ENCODE measurements at places on chromosomes 12 and 14.

DNA sequence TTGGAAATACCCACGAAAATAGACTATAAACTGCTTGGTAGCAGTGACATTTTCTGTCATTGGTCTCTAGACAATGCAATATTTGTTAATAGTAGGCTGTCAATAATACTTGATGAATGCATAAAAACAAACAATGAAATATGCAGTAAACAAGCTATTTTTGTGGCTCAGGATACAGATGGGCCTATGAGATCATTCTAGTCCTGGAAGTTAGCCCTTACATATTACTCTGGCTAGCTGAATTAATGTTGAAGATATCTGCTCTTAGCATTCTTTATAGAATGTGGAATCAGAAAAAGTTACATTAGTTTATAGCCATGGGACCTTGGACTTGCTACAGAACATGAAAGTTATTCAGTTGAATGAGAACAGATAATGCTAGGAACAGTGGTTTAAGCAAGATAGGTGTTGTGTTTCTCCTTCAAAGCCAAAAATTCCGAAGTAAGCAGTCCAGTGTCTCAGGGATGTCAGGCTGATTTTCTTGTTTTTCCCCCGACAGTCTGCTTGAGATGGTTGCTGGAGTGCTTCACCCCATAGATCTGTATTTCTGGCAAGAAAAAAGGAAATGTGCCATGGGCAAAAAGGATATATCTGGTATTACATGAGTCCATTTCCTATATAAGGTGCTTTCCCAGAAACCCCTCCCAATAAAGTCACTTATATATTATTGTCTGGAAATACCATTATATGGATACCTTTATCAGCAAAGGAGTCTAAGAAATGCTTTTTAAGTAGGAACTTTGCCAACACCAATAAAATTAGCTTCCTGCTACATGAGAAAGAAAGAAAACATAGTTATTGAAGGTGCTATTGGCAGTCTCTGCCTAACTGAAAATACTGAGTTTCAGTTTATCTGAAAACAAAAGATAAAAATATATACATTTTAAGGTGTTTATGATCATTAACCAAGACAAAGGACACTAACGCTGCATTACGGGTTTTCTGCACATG, 619.4 kb upstream of the ATP2B1 start:
- no peak for DNase-seq

DNA sequence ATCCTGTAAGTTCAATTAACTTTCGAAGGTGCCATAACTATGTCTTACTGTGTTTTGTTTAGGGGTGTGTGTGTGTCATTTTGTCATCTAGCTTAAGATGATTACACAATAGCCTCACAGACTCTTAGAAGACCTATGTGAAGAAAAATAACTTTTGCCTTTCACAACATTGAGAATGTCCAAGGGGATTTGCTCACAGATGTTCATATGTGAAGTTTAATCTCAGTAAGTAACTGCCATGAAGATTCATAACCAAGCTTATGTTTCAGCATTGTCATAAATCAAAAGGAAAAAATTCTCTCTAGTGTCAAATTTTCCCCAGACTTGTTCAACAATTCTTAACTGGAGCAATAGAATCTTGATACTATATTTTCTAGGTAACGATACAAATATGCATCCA, 226.1 kb upstream of the PRKD1 start:
- no peak for DNase-seq

DNA sequence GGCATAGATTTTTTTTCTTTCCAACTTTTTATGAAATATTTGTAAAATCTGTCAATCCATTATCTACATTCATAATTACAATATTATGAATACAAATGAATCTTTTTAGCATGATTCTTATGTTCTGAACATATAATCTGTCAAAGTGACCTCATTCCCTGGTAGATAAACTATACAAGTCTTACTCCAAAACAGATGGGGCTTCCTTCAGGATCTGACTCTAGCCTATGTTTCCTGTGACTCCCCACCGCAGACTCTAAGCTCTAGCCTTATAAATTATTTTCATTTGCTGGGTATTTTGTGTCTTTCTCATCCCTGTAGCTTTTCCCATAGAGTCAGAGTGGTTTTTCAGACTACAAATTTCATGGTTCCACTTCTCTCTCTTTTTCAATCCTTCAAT, 202.1 kb upstream of the KITLG start:
- DNase-seq: no peak

- no peak for DNase-seq
Measured at GRCh38 chr14:63472986-63473788, 70.0 kb downstream of the PPP2R5E start.

DNA sequence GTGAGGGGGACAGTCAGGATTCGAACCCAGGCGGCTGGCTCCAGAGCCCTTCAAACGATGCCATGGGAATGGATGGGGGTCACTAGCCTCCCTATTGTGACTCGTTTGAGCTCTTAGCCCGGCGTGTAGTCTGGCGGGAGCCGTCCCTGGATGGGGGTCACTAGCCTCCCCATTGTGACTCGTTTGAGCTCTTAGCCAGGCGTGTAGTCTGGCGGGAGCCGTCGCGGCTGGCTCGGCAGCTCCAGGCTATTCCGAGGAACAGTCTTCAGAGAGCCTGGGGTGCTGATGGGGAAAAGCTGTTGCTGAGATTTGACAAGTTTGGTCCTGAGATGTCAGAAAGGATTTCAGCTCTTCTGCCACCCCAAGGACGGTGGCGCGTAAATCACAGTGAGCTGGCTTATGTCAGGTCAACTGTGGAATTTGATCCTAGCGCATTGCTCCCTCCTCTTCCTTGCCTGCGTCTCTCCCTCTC, 58.3 kb downstream of the CALM1 start:
- DNase-seq: no peak

DNA sequence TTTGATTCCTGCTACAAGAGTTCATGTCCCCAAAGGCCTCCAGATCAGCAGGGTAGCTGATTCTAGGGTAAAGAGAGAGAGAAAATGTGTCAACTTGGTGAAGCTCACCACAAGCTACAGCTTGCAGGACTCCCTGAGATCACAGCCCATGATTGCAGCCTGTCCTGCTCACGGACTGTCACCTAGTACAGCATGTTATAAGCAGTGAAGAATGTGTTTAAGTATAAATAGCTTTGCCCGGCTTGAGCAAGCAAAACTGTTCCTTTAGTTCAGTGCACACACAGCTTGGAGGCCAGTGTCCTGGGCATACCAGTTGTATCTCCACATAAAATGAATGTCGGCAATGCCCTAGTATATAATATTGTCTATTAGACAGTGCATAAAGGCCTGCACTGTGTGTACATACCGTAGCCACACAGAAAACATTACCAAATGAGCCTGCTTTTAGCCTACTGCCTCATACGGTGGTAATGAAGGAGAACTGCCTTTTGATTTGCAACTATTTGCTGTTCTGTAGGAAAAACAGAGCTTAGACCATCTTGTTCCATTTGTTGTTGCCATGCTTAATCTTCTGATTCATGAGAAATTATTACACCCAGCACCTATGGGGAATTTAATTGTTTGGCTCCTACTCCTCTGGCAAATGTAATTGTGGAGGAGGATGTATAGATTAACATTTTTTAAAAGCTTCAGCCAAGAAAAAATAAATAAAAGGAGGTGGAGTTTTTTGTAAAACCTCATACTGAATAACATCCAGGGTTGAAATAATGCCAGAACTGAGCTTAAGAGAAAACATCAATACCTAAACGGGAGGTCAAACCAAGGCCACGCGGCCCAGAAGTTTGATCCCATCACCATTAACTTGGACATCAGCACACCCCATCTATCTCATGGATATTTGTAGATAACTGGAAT, 108.1 kb upstream of the G2E3 start:
- DNase-seq: no peak

- DNase-seq: no peak
Measured at GRCh38 chr12:10747730-10748129, 24.6 kb upstream of the YBX3 start.

- no peak for DNase-seq
Measured at GRCh38 chr12:53381731-53382630, 2.0 kb downstream of the SP1 start.

- peak; percentile 88 for DNase-seq
Measured at GRCh38 chr12:122871851-122872780, 23.8 kb downstream of the VPS37B start.

DNA sequence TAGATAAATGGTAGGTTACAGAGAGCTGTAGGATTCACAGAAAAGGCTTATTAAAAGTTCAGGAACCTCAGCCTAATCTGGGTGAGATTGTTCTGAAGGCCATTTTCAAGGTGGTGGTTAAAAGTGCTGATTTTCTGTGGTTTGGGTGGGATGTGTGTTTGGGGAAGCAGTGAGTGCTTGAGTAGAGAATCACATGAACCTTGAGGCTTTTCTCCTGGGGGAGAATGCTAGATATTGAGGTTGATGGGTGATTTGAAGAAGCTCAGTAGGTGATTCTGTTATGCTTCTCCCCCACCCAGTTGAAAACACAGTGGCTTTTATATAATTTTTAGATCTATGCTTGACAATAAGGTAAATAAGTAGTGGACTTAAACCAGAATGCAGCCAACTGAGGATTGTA, 420.9 kb downstream of the PCNX1 start:
- DNase-seq: no peak

DNA sequence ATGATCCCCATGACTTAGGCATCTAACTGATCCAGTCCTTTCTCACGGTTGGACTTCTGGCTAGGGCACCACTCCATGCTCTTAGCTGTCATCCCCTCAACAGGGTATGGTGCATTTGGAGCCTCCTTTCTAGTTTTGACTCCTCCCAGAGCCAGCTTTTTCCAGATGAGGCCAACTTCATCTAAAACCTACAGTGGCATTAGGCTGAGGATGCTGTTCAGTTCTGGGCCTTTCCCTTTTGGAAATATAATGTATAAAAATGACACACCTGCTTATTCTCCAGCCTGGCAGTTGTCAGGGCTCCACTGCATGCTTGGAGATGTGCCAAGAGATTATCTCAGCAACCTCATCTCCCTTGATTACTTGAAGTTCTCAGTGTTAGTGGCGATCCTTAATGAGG, 239.7 kb downstream of the EMP1 start:
- no peak for DNase-seq

- DNase-seq: no peak
Measured at GRCh38 chr12:627285-627684, 36.0 kb downstream of the NINJ2 start.

DNA sequence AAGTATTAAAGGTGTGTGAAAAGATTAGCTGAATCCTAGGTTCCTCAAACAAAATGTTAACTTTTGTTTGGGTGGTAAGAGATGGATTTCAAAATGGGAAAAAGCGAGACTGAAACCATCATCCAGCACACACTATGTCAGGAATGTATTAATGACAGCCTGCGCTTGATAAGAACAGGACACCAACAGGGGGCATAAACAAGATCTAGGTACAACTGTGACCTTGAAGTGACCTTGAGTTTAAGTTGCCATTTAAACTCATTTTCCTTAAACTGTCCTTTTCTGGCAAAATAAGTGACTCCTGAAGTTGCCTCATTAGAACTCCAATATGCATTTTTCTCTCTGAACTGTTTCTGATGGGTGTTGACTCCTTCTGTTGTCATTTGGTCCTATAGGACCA, 17.1 kb downstream of the PRKCH start:
- DNase-seq: no peak

- no peak for DNase-seq
Measured at GRCh38 chr14:21063479-21063878, 5.9 kb downstream of the RNASE8 start.

- no peak for DNase-seq
Measured at GRCh38 chr14:75084513-75084912, 15.1 kb downstream of the ZC2HC1C start.

DNA sequence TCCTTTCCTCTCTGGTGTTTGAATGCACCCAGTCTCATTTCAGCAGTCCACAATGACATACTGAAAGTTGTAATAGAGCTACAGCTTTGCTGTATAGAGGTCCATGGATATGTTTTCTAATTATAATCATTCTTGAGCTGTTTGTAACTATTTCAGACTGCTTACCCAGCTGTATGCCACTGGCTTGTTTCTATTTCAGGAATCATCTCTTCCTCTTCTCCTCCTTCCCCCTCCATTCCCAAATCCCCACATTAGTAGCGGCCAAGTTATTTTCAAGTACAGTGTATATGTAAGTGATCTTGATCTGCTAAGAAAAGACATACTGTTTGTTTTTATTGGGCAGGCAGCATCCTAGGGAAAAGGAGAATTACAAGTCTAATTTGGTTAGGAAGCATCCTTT, 775.0 kb downstream of the DIO2 start:
- DNase-seq: peak; percentile 16

DNA sequence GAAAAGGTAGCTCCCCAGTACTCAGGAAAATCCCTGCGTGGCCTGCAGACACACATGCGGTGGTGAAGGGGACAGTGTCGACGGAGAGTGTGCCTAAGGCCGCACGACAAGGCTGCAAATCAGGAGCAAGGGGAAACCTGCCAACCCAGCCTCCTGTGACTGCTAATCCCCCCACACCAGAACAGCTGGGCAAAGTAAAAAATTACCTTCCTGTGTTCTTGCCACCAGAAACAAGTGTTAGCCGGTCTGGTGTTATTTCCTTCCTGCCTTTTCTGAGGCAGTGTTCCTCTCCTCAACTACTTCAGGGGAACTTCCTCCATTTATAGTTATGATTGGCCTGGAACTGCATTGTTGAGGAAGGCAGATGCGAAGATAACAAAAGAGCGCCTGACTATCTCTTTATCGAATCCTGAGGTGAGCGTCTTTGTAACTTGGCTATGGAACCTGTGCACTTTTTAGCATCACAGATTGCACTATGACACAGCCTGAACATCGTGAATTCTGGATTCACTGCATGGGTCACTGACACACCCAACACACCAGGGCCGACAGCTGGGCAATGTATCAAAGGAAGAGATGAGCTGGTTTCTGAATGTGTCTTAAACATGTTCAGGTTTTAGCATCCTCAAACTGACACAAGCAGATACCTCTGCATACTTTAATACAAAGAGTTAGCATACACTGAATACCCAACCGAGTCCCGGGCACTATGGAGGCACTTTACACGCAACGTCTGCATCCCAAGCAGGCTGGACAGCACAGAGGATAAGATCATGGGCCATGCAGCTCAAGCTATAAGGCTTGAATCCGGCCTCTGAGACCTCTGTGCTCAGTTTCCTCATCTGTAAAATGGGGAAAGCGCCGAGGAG, 28.9 kb downstream of the SLC15A4 start:
- DNase-seq: no peak

DNA sequence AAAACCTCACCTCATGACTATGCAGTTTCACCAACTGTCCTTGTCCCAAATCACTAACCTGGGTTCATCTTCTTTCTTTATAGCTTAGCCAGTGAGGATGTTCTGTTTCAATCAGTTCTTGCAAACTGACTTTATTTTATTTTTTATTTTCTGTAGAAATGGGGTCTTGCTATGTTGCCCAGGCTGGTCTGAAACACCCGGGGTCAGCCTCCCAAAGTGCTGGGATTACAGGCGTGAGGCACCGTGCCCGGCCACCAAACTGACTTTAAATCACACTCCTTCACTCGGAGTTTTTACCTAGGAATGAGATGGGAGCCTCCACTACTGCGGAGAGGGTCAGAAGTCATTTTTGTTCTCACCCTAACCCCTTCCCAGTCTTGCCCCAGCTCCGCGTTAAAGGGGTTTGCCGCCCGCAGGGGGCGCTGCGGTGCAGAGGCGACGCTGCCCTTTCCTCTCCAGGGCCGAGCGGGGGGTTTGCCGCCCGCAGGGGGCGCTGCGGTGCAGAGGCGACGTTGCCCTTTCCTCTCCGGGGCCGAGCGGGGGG, 7.0 kb upstream of the B4GALNT3 start:
- DNase-seq: no peak

Data from hepatic stellate cell (primary cell).